ENCODE measurements at places on chromosomes 6 and 20.

- no peak for DNase-seq
Observed at GRCh38 chr6:116280161-116280932, 617 bp upstream of the TSPYL1 start.

- DNase-seq, result no peak
Observed at GRCh38 chr20:6806275-6806674, 38.8 kb downstream of the BMP2 start.

DNA sequence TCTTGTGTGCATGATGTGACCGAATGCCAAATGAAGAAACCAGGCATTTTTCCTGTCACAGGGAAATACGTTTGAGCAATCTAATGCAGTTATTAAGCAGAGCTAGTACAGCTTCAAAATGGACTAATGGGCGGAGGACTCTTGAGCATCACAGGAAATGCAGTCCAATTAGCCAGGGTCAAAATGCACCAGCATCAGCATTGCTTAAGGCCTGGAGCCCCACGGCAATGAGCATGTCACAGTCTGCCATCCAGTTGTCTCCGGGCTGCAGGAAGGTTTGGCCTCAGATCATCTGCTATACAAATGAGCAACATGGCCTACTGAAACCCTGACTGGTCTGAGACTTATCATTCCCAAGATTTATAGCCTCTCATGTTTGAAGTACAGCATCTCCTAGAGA lies 652.1 kb upstream of the SLC35B3 start:
- DNase-seq, result no peak

DNA sequence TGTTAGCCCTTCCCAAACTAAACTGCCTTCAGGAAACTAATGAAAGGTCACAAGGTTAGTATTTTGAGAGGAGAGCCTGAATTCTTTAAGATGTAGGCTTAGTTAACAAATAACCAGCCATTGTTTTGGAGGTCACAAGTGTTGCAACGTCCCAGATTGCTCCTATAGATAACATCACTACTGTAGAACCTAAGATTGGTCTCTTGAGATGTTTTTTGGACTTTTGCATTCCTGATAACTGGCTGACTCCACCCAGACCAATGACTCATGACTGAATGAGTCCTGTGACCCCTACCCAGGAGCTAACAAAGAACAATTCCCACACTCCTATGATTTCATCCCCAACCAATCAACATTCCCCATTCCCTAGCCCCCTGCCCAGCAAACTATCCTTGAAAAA lies 178.8 kb downstream of the SCP2D1 start:
- DNase-seq, result no peak

DNA sequence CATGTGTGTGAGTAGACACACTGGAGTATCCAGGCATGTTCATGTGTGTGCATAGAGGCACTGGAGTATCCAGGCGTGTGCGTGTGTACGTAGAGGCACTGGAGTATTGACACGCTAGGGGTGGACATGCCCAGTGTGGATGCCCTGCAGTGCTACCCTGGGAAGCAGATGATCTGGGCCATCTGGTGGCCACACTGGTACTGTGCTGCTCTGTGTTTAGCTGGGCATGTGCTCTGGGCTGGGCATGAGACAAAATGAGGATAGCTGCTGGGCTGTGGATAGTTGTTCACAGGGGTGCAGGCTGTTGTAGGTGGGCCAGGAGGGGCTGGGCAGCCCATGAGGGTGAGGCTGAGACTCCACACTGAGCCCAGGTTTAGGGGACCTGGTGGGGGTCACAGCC lies 24.0 kb upstream of the NPBWR2 start:
- peak; percentile 82 for DNase-seq

- DNase-seq, result no peak
Observed at GRCh38 chr6:27178860-27179259, 68.6 kb upstream of the PRSS16 start.

- DNase-seq, result no peak
Observed at GRCh38 chr6:24537082-24537699, 42.4 kb downstream of the ALDH5A1 start.

- DNase-seq, result no peak
Observed at GRCh38 chr20:4568361-4568959, 153.2 kb upstream of the PRND start.

DNA sequence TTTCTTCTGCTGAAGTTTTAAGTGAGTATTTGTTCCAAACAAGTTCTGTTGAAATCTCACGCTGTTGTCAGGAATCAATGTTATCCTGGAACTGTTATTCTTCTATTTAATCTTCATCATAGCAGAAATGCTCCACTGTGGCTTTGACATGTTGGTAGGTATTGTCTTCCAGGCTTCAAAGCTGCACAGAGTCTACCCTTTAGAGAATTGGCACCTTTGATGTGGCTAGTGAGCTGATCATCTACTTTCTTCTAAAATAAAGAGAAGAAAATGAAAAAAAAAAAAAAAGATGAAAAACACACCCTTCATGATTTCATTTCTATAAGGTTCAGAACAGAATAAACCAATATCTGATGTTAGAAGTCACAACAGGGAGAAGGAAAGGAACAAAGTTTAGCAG lies 5.8 kb upstream of the ZSCAN23 start:
- no peak for DNase-seq

GRCh38 chr20:31602779-31603441 lies 2.2 kb upstream of the ID1 start:
- peak; percentile 84 for DNase-seq

DNA sequence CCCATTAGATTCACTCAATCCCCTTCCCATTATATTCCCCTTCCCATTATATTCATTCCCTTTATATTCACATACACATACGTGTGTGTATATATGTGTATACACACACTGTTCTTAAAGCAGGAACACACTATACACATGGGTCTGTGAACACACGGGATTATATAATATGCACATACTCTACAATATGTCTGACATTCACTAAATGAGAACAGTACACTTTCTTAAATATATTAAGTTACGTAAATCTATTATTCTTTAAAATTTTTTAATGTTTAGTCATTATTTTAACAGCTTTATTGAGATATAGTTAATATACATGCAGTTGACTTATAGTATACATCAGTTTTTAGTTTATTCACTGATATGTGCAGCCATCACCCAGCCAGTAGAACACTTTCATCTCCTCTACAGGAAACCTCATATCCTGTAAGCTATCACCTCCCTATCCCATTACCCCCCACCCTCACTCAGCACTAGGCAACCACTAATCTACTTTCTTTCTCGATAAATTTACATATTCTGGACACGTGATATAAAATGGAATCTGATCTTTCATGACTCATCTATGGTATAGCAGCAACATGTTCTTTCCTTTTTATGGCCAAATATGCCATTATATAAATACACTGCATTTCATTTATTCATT lies 13.9 kb upstream of the SUMO4 start:
- no peak for DNase-seq

DNA sequence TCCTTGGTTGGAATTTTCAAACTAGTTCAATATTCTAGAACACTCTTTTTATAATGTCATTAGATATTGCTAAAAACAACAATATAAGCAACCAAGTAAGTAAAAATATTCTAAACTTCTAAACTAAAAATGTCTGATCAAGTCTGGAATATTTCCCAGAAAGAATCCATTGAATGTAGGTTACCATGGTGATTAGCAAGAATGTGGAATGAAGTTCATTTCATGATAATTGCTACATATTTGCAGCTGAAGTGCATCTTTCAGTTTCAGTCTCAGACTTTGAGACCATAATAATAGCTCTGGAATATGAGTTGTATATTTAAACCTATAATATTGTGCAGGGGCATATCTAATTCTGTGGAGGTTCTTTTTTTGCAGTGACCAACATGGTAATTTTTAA lies 61.0 kb upstream of the NKAIN2 start:
- no peak for DNase-seq

GRCh38 chr6:6713657-6714056 lies 125.1 kb downstream of the LY86 start:
- DNase-seq, result no peak

DNA sequence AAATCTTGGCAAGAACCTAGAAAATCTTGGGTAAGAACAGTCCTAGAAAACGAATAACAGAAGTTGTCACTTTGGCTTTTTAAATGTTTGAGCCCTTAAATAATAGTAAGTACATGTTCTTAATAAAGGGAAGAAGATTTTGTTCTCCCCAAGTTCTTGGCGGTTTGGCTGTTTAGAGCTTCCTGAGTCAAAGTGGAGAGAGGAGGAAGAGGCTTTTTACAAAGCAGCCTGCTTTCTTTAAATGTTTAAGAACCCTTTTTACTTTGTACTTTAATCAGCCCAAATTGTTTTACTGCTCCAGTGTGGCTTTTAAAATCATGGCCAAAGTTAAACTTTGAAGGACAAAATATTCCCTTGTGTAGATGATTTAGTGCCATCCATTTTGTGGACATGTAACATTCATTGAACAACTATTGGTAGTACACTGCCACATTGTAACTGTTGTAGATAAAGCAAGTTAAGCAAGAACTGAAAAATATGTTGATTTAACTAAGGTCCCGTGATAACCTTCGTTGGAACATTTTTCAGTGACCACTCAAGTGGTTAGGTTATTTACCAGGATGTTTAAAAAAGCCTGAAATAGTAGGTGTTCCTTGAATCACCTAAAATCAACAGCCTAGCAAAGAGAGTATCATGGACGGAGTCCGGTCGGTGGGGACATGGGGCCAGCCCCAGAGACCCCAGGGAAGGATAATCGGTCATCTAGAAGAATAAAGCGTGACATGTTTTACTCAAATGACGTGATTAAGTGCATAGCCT lies 2.4 kb downstream of the AMD1 start:
- DNase-seq, result no peak

- peak; percentile 81 for DNase-seq
Observed at GRCh38 chr6:53984163-53984562, 127.1 kb upstream of the MLIP start.

Data from RWPE2 (cell line).